ENCODE measurements at places on chromosomes 16 and 17. TPM values are rescaled to one million over a fixed set of nuclear protein-coding genes. Genes with fewer than 3 reads are reported as not detected.
A peak's percentile ranks its signal among the peaks of the same experiment; 100 is the strongest.

The TBX21 gene
- total RNA-seq: not detected

GRCh38 chr17:3848229-3848835 lies 2.3 kb upstream of the NCBP3 start:
- no peak for DNase-seq

DNA sequence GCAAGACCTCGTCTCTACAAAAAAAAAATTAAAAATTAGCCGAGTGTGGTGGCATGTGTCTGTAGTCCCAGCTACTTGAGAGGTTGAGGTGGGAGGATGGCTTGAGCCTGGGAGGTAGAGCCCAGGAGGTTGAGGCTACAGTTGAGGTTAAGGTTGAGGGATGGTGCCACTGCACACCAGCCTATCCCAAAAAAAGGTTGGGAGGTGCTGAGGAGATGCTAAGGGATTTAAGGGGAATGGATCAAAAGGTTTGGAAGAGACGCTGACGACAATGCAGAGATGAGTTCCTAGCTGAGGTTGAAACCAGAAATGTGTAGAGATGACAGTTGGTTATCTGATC lies 4.7 kb upstream of the NSMCE1 start:
- DNase-seq: no peak

DNA sequence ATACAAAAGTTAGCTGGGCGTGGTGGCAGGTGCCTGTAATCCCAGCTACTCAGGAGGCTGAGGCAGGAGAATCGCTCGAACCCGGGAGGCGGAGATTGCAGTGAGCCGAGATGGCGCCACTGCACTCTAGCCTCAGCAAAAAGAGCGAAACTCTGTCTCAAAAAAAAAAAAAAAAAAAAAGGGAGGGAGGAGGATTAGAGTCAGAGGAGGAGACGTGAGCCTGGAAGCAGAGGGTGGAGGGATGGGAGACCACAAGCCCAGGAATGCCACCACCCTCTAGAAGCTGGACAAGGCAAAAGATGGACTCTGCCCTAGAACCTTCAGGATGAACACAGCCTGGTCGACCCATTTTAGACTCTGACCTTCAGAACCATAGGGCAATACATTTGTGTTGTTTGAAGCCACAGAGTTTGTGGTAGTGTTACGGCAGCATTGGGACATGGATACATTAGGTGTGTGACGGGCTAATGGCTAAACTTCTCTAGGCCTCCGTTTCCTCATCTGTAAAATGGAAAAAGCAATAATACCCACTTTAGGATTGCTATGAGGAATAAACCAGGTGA lies 2.1 kb upstream of the SMIM22 start:
- DNase-seq: no peak

- DNase-seq: peak; percentile 60
Observed at GRCh38 chr17:73646409-73647300, 2.4 kb upstream of the SDK2 start.

DNA sequence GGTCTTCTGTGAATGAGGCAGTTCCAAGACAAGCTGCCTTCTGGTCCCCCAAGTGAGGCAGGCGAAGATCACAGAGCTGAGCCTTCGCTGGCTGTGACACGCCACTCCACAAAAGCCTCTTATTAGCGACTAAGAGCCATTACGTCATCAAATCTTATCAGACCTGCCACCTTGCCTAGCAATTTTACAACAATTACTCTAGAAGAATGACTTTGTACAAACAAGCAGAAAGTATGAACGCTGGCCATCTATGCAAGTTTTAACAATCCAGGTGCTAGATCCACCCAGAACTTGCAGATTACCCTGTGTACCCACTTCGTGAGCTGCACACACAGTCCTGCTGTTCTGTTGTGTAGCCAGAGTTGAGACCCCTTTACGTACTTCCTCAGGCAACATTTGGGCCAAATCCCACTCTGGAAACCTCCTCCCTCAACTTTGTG lies 3.8 kb upstream of the ICAM2 start:
- DNase-seq: no peak

The PRRT2 gene
- total RNA-seq: 91.0 TPM

The PDE6G gene
- not detected for total RNA-seq

DNA sequence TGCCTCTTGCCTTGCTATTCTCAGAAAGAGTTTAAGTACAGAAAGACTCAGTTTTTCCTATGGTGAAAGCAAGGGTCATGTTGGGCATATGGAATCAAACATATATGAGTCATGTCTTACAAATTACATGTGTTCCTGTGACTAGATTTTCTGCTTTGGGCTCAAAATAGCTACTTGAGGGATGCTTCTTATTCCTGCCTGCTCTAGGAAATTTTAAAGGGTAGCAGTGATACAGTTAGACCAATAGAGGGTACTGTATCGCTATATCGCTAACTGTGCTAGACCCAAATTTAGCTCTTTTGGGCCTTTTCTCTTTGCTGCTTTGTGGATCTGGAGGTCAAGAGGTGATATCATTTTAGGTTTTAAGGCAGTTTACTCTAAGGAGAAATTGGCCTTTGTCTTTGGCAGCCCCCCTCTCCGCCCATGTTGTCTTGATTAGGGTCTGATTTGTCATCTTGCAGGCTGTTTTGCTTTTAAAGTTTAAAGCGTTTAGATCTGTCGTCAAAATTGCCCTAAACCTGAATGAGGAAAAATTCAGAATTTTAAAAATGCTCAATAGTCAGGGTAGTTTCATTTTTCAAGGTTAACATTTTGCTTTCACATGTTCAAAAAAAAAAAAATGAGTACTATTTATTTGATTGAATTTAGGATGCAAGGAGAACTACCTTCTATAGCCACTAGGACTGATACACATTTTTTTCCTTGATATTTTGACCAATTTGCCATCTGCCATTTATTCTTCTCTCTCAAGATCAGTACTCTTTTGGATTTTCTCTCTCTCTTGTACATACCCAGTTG lies 8.8 kb downstream of the NFATC3 start:
- DNase-seq: no peak

DNA sequence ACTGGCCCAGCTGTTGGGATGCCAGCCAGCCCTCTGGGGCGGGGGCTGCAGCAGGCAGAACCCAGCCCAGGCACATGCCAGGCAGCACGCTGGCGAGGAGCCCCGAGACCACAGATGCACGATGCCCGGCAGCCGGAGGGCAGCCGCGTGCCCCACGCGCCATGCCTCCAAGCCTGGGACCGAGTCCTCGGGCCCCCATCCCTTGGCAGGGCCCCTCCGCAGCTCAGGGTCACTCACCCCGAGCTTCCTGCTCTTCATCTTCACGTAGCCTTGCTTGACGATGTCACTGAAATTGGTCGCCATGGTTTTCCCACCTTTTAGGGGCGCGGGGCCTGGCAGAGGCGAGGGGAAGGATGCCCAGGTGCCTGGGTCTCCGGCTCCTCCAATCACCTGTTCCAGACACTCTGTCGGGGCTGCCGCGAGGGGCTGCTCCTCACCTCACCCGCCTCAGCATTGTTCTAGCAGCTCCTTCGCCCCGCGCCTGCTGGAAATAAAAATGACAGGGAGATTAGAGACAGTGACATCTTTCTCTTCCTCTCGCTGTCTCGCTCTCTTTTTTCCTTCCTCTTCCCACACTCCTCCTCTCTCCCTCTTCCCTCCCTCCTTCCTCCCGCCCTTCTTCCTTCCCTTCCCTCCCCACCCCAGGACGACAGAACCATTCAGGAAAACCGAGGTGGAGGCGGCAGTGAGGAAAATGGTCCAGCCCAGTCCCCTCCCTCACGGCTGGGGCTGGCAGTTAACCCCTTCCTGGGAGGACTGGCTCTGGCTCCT lies 6.9 kb downstream of the DOK4 start:
- peak; percentile 64 for DNase-seq
